ENCODE measurements at places on chromosomes 2 and 18.

DNA sequence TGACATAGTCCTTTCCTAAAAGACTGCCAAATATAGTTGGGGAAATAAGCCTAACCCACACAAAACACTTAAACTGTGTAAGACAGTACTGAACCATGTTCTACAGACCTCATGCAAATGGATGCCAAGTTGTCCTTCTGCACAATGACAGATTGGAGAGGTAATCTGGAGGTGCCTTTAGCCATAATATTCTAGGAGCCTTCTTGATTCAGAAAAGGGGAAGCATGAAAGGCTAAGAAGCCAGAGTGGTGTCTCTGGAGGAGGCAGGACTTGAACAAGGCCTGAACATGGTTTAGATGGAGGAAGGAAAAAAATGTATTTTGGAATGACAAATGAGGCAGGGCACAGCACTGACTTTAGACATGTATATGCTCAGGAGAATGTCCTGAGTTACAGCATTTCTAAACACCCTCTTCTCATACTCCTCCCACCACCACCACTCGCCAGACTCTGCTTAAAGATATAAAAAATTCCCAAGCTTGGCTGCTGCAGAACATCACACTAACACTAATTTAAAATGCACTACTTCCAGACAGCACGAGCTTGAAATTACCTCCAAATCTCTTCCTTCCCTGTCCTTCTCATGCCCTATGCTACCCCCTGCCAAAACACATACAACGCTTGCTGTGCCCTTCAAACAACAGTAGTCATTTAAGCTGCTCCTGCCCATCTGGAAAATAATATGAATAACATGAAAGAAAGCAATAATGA lies 110.4 kb downstream of the ANKRD44 start:
- no peak for DNase-seq

DNA sequence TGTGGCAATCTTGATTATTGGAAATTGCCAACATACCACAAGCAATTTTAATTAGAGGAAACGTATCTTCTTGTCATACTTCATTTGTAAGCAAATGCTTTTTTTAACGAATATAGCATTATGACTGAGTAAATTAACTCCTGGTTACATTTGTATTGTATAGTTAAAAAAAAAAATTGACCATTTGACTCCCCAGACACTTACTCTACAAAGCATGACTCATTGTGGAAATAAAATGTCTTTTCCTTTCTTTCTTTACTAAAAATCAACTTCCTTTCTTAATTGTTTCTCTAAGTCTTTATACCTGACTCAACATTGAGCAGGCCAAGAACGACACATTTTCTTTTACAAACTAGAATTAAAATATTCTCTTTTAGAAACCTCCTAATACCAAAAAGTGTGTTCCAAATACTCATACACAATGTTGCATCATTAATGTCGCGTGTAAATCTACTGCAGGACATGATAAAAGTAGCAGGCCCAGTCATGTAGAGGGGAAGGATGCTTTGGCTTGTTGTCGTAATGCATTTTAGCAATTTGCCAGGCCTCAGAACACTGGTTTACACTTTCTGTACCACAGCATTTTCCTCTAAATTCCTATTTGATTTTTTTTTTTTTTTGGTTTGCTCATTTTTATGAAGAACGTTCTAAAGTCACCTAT lies 349.6 kb upstream of the KCNH7 start:
- DNase-seq: no peak

GRCh38 chr18:52227536-52227935 lies 112.5 kb upstream of the DCC start:
- DNase-seq: no peak

GRCh38 chr2:196101325-196101991 lies 32.8 kb upstream of the DNAH7 start:
- no peak for DNase-seq

GRCh38 chr2:44655401-44655864 lies 286.1 kb upstream of the SIX3 start:
- DNase-seq: no peak

- DNase-seq: no peak
Measured at GRCh38 chr2:16161768-16162490, 221.6 kb downstream of the MYCN start.

DNA sequence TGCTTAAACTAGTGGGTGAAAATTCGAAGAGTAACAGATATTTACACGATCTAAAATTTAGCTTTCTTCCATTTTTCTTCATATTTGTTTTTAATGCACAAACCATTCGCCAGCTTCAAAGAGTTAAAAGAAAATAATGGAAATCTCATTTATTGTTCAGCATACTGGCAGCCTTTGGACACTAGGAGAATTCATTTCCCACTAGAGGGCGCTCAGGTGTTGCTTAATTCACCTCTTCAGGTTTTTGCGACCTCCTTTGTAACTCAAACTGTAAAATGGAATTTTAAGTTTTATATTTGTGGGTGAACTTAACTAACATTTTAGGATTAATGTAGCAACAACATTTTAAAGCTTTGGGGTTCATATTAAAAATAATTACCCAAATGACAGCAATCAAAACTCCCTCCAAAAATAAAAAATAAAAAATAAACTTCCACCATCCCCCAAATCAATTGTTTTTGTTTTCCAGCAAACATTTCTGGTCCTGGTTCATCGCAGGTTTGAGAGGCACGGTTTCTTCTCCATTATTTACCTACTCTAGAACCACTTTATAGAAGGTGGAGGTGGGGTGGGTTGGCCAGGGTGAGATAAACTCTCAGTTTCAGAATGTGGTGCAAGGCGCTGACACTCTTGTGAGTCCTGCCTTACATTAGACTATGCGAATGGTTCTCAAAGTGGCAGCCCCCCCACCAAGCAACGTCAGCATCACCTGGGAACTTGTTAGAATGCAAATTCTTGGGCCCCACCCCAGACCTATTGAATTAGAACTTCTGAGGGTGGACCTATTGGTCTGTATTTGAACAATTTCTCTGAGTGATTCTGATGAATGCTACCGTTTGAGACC lies 24.7 kb upstream of the PNPT1 start:
- peak; percentile 14 for DNase-seq
